Glutamatergic neuron (in vitro differentiated cells): ENCODE measurements at places on chromosomes 11 and 22. TPM values are rescaled to one million over a fixed set of nuclear protein-coding genes. Genes with fewer than 3 reads are reported as not detected.
A peak's percentile ranks its signal among the peaks of the same experiment; 100 is the strongest.

GRCh38 chr11:22430141-22430541 lies 92.0 kb downstream of the SLC17A6 start:
- H3K4me3 ChIP-seq = no peak overlapping the region
- DNase-seq = no peak
- peaks cover 5% of the 10 kb centered on the region for H3K27me3 ChIP-seq
- no peak overlapping the region for H3K27ac ChIP-seq

DNA sequence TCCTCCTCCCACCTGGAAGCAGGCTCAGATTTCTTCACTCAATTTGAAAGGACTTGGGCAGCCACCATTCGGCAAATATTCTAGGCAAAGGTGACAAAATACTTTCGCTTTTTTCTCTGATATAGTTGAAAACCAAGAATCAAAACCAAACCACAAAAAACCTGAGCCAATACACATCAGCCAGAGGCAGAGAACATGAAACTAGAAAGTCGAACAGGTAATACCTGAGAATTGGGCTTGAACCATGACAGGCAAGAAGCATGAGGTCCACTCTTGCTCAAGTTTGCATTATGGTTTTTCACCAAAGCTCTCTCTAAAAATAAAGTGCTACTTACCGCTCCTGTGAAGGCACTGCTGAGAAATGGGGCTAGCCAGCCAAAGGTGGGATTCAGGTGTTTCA lies 26.2 kb upstream of the LDLRAD3 start:
- H3K36me3 ChIP-seq = no peaks in the 10 kb centered on the region
- no peak for DNase-seq
- H3K4me1 ChIP-seq = no peaks in the 10 kb centered on the region

DNA sequence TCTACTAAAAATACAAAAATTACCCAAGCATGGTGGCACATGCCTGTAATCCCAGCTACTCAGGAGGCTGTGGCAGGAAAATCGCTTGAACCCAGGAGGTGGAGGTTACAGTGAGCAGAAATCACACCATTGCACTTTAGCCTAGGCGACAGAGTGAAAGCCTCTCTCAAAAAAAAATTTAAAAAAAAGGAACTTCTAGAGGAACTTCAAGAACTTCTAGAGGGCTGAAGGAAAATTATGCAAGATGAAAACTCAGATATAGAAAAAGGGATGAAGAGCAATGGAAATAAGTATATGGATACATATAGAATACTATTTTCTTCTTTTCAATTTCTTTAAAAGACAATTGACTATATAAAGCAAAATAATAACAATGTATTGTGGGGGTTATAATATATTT lies 51.2 kb upstream of the PRR5 start:
- no peaks in the 10 kb centered on the region for H3K27me3 ChIP-seq
- no peak for DNase-seq
- no peaks in the 10 kb centered on the region for H3K36me3 ChIP-seq
- H3K4me1 ChIP-seq = peaks cover 4% of the 10 kb centered on the region

Gene SMC1B
- total RNA-seq = not detected

Gene CD3D
- not detected for total RNA-seq

GRCh38 chr11:30457087-30457486 lies 129.1 kb downstream of the MPPED2 start:
- no peak for DNase-seq
- H3K27ac ChIP-seq = no peak overlapping the region
- H3K27me3 ChIP-seq = no peaks in the 10 kb centered on the region
- no peaks in the 10 kb centered on the region for H3K4me1 ChIP-seq
- H3K36me3 ChIP-seq = no peaks in the 10 kb centered on the region

DNA sequence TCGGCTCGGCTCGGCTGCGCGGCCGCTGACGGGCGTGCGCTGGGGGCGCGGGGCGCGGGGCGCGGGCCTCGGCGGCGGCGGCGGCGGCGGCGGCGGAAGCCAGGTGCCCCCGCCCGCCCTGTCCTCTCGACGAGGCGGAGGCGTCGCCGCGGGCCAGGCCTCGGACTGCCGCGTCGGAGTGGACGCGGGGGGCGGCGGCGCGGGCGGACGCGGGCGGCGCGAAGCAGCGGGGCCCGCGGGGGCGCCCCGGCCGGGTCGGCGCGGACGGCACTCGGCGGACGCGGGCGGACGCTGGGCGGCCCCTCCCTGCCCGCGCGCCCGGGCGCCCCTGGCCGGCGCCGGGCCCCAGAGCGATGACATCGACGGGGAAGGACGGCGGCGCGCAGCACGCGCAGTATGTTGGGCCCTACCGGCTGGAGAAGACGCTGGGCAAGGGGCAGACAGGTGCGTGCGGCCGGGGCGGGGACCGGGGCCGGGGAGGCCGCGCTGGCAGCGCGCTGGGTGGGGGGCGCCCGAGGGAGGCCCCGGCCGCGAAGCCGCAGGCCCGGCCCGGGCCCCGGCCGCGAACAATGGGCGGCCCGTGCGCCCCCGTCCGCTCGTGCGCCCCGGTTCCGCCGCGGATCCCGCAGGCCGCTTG lies at the start of gene BRSK2:
Gene BRSK2 (plus strand): TSS at position 3 of the 637 bp plus-strand sequence. CDS start 351 bp downstream, at position 354.
- peaks cover 14% of the 10 kb centered on the region for H3K27me3 ChIP-seq
- H3K4me1 ChIP-seq = peaks cover 6% of the 10 kb centered on the region
- H3K27ac ChIP-seq = peak within 1 kb of the TSS; percentile 73
- peak within 1 kb of the TSS; percentile 90 for H3K4me3 ChIP-seq
- DNase-seq = peak; percentile 39

GRCh38 chr11:129639300-129639699 lies 176.3 kb upstream of the TMEM45B start:
- no peak overlapping the region for H3K4me3 ChIP-seq
- H3K27ac ChIP-seq = no peak overlapping the region
- peaks cover 5% of the 10 kb centered on the region for H3K4me1 ChIP-seq
- H3K36me3 ChIP-seq = peaks cover 8% of the 10 kb centered on the region
- no peaks in the 10 kb centered on the region for H3K27me3 ChIP-seq
- DNase-seq = no peak

GRCh38 chr11:80562523-80563125 lies 1121.8 kb upstream of the TENM4 start:
- DNase-seq = no peak
- no peak overlapping the region for H3K27ac ChIP-seq
- H3K27me3 ChIP-seq = no peaks in the 10 kb centered on the region
- no peaks in the 10 kb centered on the region for H3K4me1 ChIP-seq

- H3K4me3 ChIP-seq = no peak overlapping the region
- peaks cover 13% of the 10 kb centered on the region for H3K4me1 ChIP-seq
- H3K36me3 ChIP-seq = no peaks in the 10 kb centered on the region
- H3K27me3 ChIP-seq = no peaks in the 10 kb centered on the region
- H3K27ac ChIP-seq = no peak overlapping the region
Observed at GRCh38 chr11:128299132-128299726, 288.1 kb downstream of the ETS1 start.

Gene MYOD1
- total RNA-seq = not detected
